Hematopoietic multipotent progenitor cell treated with erythropoietin and hydrocortisone succinate and interleukin-3 and kit ligand, for 8 days (in vitro differentiated cells): ENCODE measurements at places on chromosomes 16 and 17.
A peak's percentile ranks its signal among the peaks of the same experiment; 100 is the strongest.

DNA sequence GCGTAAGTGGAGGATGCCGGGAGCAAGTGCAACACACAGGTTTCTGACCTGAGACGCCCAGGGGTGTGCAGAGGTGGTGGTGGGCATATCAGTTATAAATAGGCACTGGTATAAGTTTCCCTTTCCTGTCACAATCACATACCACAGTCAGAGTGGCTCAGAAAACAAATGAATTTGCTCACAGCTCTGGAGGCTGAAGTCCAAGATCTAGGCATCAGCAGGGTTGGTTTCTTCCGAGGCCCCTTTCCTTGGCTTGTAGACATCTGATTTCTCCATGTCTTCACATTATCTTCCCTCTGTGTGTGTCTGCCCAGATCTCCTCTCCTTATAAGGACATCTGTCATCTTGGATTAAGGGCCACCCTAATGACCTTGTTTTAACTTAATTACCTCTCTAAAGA is 250.5 kb upstream of the TNRC6C start:
- DNase-seq = no peak

DNA sequence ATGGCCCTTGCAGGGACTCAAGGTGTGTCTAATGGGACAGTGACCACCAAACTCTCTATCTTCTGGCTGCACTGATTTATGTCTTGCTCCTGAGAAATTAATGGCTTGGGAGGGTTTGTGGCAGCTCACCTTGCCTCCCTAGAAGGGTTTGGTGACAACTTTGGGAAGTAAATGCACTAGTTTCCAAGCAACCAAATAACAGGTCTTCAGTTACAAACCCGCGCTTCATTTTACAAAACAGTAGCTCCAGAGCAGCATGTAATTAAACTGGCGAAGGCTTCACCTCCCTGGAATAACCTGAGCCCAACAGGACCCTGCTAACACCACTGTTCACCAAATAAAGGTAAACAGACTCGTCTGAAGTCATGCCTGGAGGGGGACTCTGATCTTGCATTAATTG is 318.3 kb downstream of the SLC39A11 start:
- no peak for DNase-seq

GRCh38 chr16:73288520-73288919 is 240.6 kb upstream of the ZFHX3 start:
- no peak for DNase-seq

- DNase-seq = no peak
Measured at GRCh38 chr17:81520021-81520901, 7.7 kb upstream of the ACTG1 start.

- no peak for DNase-seq
Measured at GRCh38 chr16:88718178-88718577, 11.9 kb downstream of the CTU2 start.

GRCh38 chr16:49972280-49972679 is 52.7 kb upstream of the CNEP1R1 start:
- DNase-seq = no peak

DNA sequence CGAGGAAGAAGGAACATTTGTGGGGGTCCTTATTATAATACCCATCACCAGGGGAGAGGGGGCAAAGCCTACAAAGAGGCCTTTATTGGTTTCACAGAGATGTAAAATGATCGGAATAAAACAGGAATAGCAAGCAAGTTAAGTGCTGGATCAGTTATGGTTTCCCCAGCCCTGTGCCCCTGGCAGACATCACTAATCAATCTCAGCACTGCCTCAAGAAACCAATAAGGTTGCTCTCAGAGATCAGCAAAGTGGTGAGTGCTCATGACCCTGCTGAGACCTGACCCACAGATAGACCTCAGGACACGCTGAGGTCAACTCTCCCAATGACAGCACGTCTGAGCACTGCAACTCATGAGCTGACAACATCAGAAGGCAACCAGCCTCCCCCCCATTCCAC is 66.3 kb downstream of the ZNF423 start:
- no peak for DNase-seq

- DNase-seq = no peak
Measured at GRCh38 chr17:14282726-14283125, 18.2 kb upstream of the HS3ST3B1 start.

DNA sequence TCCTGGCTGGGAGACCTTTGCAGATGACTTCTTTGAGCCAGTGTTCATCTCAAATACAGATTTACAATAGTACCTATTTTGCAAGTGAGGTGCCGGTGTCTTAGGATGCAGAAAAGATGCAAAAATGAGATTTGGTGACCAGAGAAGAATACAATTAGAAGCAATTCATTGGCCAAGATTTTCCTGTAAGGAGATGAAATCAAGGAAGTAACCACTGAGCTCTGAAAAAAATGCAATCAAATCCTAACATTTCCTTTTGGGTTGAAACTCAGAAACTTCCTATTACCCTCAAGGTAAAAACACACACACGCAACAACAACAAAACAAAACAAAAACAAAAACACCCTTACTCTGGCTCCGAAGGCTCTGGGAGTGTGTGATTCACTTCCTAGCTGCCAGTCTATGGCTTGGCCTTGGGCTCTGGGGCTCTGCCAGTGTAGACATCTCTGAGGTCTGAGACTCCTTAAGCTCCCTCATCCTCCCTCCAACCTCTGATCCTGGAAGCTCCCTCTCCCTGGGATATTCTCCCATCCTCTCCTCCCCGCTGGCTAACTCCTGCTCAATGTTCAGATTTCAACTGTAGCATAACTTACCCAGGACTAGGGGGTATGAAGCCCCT is 16.8 kb upstream of the MT4 start:
- DNase-seq = no peak

GRCh38 chr17:20852239-20852989 is 190.4 kb downstream of the USP22 start:
- peak; percentile 48 for DNase-seq

DNA sequence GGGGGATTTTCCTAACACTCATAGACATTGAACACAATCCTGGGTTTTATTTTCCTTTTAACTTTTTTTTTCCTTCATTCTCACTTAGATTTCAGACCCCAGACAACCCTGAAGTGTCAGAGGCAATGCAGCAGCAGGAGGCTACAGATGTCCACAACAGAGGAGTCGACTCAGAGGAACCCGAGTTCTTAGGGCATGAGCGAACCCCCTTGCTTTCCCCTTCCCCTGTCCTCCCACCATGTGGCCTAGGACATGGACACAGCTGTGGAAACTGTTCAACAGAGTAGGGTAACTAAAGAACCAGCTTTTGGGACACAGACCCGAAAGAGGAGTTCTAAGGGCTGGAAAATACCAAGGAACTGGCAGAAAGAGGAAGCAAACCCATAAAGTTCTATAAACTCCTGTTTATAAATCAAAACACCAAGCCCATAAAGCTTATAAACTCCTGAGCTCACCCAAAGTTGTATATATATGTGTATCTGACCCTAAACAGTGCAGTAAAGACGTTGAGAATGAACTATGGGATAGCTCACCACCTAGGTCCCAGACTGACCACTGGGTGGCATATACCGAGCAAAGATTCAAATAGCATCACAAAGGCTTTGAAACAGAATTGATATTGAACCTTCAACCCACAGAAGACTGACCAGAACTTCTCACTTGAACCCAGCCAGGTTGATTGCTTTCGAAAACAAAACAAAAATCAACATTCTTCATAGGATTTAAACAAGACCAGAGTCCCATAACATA is 33.9 kb downstream of the CMTM4 start:
- peak; percentile 25 for DNase-seq

DNA sequence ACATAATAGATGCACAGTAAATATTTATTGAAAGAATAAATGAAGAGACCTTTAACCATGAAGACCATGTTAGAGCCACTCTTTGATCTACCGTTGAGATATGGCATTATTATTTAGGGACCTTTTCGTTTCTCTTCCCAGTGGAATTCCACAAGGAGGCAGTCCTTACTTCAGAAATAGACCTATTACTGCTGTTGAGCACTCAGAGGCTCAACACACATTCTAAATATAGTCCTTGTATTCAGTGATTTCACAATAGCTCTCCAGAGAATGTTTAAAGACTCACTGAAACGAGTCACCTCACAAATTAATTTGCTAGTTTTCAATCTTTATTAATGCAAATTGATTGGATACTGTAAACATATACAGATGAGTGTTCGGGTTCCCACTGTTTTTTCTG is 603.8 kb downstream of the CDH8 start:
- no peak for DNase-seq

GRCh38 chr17:68594552-68594951 is 6.6 kb downstream of the FAM20A start:
- no peak for DNase-seq

GRCh38 chr17:34386697-34387550 is 23.9 kb upstream of the CCL1 start:
- peak; percentile 67 for DNase-seq

DNA sequence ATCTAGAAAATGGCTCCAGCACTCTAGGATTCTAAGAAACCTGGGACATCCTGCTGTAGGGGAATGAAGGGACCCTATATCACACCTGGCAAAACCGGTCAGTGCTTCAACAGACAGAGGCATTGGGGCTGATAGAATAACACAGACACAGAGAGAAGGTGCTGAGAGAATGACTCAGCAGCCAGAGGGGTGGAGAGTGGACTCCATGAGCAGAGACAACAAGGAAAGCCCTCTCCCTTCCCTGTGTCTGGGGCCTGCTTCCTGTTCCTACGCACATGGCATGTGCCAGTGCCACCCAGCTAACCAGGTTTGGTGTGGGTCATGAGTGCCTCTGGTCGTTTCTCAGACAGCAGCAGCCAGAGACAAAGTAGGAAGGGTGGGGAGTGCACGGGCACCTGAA is 140.3 kb downstream of the CCT6B start:
- DNase-seq = no peak

GRCh38 chr16:10744370-10745030 is 858 bp downstream of the NUBP1 start:
- no peak for DNase-seq

DNA sequence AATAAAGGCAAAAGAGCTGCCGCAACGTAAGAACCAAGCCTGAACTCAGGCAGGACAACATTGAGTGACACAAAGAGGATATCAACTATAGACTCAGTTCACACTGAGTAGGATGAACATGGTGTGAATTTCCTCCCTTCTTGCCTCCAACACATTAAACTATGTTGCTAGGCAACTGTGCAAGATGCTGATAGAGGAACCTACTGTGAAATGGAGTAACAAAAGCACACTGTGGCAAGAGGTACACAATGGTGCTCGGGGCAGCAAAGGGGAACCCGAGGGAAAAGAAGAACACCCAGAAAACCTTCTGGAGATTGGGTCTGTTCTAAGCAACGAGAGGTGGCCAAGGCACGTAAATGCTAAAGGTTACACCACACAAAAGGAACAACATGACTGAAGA is 34.1 kb downstream of the GRB2 start:
- DNase-seq = no peak

DNA sequence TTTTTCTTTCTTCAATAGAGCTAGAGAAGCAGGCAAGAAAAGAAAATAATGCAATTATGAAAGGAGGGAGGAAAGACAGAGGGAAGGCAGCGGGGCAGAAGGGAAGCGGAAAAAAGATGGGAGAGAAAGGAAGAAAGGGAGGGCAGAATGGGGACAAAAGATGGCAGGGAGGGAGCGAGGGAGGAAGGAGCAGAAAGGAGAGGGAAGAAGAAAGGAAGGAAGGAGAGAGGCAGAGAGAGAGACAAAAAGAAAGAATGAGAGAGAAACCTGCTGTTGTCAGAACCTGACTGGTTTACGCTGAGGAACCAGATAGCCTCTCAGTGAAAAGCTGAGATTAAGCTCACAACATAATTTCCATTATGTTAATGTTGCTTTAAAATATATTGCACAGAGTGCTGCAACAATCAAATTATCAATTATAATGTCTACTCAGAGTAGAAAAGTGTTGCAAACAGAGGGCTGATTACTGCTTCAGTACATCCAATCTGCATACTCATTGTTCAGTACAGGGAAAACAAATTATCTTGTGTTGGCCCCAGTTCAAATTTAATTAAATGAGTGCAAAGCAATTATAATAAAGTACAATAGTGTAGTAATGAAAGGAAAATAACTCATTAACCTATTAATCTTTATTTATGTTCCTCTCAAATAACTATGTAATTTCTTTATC is 32.0 kb upstream of the TOX3 start:
- DNase-seq = no peak

GRCh38 chr17:19659366-19660177 is 11.0 kb downstream of the ALDH3A2 start:
- DNase-seq = no peak

DNA sequence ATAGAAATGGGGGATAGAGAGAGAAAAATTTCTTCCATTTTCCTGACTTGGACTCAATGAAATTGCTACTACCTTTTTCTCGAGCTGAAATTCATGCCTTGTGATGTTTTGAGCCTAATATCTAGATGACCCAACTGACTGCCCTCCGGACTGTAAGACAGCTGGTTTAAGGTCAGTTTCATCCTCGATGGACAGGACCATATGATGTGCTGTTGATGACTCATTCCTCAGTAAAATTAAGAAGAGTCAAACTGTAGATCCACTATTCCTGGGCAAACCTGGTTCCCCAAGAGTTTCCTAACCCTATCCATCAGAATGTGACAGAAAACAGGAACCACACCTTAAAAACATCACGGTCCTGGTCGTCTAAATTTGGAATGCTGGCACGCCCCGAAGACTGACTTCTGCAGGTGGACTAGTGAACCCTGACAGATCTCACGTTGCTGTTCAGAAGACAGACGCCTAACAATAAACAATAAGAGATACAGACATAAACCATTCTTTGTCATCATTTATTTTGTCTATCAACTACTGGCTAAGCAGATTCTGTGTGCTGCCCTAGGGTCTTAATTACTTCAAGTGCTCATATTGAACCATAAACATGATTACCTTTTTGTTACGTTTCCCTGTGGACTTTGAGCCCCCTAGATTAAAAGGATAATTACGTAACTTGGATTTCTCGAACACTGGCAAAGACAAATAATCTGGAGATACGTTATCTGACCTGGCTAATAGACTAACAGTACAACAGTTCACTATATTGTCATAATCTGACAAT is 45.1 kb upstream of the NOS2 start:
- no peak for DNase-seq
